CD4-positive, alpha-beta T cell treated with Interleukin-10 for 1 hour (primary cell): ENCODE measurements at places on chromosomes 12 and 14.

DNA sequence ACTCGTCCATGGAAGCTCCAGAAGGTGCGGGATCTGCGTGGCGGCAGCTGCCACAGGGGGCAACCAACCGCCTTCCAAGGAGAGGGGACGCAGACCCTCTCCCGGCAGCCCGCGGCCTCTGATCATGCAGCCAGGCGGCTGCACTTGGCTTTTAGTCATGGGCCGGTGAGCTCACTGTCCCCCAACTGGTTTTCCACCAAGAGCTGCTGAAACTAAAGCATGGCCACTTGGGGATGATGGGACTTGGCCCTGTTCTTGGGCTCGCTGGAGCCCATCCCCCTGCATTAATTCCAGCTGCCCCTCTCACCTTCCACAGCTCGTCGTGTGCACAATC, 39.1 kb downstream of the CCDC85C start:
- DNase-seq: no peak

DNA sequence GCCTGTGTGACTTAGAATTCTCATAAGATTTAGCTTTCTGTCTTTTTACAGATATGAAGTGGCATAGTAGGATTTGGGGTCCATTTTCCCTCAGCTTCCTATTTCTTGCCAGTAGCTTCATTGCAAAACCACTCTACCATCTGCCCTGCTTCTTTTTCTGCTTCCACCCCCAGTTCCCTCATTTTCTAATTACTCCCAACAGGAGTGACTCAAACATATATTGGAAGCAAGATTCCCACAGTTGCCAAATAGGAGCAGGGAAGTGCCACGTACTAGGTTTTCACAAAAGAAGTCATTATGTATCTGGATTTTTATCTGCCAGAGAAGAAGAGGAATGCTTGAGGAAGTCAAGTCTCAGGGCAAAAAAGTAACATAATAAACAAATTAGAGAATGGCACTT, 64.1 kb downstream of the ANO4 start:
- no peak for DNase-seq

- peak; percentile 76 for DNase-seq
These were observed 57.9 kb upstream of the PNMA1 start for GRCh38 chr14:73771848-73772638.

GRCh38 chr14:83096092-83096491, 1562.4 kb upstream of the SEL1L start:
- DNase-seq: no peak
